ENCODE measurements at places on chromosomes 16 and 17.

GRCh38 chr16:8742068-8742467, 55.4 kb downstream of the TMEM186 start:
- no peak for DNase-seq

GRCh38 chr17:36498155-36498554, 11.7 kb downstream of the ZNHIT3 start:
- DNase-seq: no peak

- DNase-seq: no peak
Observed at GRCh38 chr17:30334421-30334820, 564 bp upstream of the TMIGD1 start.

- no peak for DNase-seq
Observed at GRCh38 chr17:73952480-73953205, 250.8 kb upstream of the RPL38 start.

DNA sequence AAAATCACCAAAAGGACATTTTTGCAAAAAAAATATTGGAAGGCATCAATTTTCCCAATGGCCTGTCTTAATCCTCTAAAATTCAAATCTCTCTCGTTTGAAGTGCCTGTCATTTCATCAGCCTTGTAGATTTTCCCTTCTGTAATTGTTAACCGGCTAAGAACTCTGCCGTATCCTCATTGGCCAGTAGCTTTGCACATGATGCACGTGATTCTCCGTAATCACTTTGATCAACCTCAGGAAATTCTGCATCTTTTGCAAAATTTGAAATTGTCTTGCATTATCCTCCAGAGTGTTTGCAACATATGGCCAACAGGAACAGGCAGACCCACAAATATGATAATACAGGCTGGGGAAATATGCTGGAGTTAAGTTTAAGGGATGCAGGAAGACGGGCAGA, 184.2 kb upstream of the RPL38 start:
- DNase-seq: no peak

DNA sequence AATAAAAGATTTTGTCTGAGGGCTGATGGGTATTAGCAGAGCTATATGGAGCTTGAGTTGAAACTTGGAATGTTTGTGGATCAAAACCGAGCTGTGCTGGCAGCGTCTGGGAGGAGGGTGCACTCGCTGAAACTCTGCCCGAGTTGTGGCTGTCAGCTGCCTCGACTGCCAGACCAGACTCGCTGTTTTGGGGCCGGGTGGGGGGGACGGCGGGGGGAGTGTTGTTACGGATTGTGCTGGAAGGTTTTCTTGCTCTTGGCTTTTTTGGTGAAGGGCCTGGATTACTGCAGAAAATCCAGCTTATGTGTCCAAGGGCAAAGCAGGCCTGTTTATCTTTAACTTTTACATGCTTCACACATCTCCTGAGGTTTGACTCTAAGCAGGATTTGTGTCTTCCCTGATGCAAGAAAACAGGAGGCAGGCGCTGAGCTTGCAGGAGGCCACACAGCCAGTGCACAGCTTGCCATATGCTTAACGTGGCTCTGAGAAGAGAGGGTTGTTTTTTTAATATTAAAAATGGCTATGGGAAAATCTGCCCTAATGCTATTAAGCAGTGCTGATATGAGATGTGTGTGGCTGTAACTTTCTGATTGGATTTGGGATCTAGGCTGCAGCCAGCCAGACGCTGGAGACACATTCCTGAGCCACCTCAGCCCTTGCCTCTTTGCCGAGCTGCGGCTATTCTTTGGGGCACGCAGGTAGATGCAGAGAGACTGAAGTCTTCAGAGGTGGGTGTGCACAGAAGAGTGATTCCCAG, 20.5 kb upstream of the RPTOR start:
- no peak for DNase-seq

GRCh38 chr17:69561462-69561861, 147.0 kb downstream of the MAP2K6 start:
- DNase-seq: no peak

GRCh38 chr17:16872351-16873173, 99.4 kb downstream of the TNFRSF13B start:
- no peak for DNase-seq

- no peak for DNase-seq
Observed at GRCh38 chr16:87140211-87141200, 176.7 kb downstream of the C16orf95 start.

DNA sequence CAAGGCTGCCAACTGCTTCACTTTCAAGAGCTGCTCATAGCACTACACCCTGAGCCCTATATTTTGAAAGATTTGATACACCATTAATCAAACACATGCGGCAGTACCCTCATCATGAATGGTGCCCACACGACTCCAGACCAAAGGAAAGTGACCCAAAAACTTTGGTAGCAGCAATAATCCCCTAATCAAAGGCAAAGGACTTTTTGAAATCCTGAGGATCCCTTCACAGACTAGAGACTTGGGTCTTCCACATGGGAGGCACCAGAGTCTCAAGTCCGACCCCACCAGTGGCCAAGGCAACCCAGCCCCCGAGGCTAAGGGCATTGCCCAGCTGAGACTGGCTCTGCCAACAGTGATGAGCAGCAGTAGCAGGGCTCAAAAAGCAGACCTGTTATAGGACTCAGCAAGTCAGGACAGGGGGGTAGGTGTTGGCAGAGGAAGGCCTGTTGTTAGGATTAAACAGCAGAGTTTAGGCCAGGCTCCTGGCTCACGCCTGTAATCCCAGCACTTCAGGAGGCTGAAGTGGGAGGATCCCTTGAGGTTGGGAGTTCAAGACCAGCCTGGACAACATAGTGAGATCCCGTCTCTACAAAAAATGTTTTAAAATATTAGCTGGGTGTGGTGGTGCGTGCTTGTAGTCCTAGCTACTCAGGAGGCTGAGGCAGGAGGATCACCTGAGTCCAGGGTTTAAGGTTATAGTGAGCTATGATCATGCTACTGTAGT, 3.2 kb downstream of the TRIM25 start:
- no peak for DNase-seq

DNA sequence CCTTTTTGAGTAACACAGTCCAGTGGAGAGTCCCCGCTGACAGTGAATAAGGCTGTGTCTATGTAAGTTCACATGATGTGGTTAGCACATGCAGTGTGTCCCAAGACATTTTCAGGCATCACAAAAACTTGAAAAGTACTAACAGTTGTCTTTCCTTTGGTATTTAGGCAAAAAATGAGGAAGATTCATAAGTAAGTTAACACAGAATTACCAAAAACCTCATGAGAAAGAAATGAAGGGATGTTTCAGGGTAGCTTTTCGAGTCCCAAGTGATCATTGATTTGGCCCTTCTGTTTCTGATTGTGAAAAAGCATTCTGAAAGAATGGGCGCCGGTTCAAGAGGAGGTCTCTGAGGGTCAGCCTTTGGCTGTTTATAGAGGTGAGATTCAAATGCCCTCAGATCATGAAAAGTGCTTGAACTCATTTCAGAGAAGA, 529 bp upstream of the ASPA start:
- DNase-seq: no peak

DNA sequence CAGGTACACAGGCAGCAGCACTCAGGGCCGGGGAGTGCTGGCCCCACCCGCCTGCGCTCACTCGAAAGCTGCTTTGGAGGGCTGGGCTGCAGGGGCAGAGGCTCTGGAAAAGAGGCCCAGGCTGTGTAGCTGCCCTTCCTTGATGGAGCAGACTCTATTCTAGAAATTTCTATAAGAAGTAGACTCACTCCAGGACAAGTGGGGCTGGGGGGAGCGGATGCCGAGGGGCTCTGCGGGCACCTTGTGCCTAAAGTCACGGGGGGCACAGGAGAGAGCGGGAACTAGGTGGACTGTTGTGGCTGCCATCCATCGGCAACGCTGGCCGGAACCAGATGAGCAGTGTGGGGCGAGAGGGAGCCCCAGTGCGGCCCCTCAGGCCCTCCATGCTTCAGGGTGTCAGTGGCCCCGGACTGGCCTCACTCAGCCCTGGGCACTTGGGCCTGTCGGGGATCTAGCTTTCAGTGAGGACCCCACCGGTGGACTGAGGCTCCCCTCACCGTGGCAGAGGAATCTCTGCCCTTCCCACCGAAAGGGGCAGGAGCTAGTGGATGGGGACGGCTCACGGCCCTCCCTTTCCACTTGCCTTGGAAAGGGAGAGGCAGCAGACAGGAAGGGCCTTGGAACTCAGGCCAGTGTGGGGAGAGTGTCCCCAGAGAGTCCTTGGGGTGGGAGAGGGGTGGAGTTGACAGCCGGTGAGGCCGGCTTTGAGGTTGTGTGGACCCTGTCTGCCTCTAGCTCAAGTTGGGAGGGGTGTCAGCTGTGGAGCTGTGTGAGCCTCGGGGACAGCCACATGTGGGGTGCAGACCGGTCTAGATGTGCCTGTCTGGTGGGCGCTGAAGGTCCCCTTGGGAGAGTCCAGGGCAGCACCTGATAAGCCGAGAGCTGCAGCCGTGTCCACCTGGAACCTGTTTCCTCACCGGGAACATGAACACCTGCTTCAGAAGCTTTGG, 16.6 kb downstream of the ENDOV start:
- DNase-seq: no peak

- DNase-seq: no peak
Observed at GRCh38 chr17:6035801-6036394, 34.3 kb upstream of the WSCD1 start.

- DNase-seq: no peak
Observed at GRCh38 chr17:76369804-76370203, 14.6 kb upstream of the SPHK1 start.

- no peak for DNase-seq
Observed at GRCh38 chr17:16516594-16517051, 24.6 kb upstream of the LRRC75A start.

GRCh38 chr16:75105306-75106061, 11.1 kb downstream of the LDHD start:
- DNase-seq: no peak

DNA sequence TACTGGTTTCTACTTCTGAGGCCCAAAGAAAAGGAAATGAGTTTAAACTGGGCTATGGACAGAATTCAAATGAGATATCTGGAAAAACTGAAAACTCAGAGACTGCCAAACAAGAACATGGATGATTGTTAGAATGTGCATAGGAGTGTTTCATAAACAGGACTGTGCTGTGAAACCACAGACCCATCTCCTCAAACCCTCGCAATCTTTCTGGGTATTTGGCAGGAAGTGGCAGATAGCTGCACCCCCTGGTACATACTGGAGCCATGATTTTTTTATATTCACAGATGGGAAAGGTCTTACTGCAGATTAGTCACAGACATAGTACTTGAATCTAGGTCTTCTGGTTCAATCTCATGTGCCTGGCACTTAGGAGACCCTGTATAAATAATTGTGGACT, 145.0 kb downstream of the CCDC182 start:
- no peak for DNase-seq

GRCh38 chr16:67158637-67159600, 790 bp downstream of the TRADD start:
- DNase-seq: no peak

DNA sequence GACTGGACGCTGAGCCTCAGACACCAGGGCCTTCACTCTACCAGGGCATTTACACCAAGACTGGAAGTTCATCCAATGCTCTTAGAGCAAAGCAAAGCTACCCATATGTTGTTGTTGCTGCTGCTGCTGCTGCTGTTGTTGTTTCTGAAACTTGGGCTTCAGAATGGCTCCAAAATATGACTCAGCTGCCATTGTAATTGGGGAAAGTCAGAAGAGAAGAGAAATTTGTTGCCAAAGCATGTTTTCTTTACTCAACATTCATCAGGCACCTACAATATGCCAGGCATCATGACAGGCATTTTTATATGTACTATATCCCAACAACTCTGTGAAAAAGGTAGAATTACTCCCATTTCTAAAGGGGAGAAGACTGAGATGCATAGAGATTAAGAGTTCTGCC, 11.9 kb downstream of the KRT32 start:
- no peak for DNase-seq

DNA sequence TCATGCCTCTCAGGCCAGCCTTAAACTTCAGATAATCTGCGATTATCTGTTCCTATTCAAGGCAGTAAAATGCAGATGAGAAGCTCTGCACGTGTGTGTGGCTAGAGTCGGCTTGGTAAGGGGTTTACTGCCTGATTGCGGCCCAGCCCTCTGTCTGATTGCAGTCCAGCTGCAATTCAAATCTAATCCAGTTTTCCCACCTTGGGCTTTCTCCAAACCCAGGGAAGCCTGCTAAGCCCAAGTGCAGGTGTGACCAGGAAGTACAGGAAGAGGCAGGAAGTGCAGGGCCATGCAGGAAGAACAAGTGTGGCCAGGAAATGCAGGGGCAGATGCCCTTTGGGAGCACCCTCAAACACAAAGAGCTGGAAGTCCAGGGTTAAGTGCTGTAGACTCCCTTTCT, 314.9 kb downstream of the CEP112 start:
- DNase-seq: no peak

DNA sequence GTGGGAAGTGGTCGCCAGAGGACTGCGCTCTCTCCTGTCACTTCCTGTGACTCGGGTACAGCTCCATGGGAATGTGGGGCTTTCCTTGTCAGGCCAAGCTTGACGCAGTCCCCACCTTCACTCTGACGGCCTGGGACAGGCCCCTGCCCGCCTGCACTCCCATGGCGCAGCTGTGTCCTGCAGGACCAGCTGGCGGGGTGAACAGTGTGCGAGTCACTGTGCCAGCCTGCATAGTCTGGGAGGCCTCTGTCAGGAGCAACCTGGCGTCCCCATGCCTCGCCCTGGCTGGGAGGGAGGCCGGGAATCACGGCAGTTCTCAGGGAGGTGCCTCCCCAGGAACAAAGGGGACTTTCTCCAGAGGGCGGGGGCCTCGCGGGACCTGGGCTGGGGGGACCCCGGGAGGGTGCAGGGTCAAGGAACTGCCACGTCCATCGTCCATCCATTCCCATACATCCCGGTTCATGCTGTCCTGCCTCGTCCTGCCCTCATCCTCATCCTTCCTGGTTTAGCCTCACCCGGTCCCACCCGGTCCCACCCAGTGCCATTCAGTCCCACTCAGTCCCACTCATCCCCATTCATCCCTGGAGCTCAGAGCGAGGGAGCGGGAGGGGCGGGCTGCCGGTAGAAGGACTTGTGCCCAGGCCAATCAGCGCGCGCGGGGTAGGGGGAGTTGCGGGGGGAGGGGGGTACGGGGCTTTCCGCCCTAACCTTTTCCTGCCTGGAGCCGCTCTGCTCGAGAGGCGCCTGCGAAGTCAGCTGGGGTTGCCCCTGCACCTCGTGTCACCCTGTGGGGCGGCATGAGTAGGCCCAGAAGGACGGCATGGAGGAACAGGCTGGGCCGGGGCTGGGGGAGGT, 13.4 kb downstream of the FLYWCH1 start:
- DNase-seq: no peak

- DNase-seq: no peak
Observed at GRCh38 chr16:27408012-27408601, 6.1 kb downstream of the IL21R start.

DNA sequence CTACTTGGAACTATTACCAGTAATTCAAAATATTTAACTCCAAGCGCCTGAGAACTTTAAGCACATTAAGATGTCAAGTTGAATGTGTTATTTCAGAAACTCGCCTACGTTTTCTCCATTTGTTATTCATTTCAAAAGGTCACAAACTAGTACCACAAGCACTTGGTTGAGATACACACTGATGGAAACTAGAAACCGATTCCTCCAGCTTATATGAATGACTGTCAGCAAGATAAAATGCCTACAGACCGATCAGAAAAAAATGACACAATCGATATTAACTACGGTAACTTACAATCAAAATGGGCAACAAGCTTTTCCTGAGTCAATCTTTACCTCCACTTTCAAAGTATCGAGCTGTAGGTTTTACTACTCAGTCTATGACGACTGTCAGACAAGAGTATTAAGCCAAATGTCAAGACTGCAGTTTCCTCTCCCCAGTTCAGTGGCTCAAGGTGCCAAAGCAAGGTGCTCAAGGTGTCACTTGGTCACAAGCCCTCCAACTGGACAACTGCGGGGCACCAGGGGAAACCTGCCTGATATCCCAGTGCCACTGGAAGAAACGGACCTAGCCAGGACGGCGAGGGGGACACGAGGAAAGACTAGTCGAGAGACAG, 678 bp downstream of the SRP68 start:
- no peak for DNase-seq
